ENCODE measurements at places on chromosomes 3 and 15. TPM values are rescaled to one million over a fixed set of nuclear protein-coding genes. Genes with fewer than 3 reads are reported as not detected.

GRCh38 chr15:60830479-60830878 lies 351.5 kb upstream of the ICE2 start:
- H3K4me1 ChIP-seq: no peaks in the 10 kb centered on the region
- H3K4me3 ChIP-seq: no peak overlapping the region
- DNase-seq: no peak

DNA sequence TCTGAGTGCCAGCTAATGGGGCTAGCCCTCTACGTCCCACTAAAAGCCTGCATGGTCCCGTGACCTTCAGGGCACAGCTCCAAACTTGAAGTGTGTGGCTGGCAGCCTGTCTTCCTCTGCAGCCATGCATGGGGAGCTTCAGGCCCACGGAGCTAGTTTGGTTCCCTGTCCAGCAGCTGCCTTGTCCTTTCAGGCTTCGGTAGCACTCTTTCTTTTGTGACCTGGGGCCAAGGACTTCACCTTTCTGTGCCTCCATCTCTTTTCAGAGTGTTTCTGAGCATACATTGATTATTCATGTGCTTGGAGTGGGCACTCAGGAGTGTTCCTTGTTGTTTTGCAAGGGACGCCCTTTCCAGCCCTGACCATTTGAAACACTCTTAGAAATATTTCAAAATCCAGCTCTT lies 155.2 kb downstream of the DNAJB8 start:
- no peak overlapping the region for H3K4me3 ChIP-seq
- H3K27ac ChIP-seq: no peak overlapping the region
- no peaks in the 10 kb centered on the region for H3K27me3 ChIP-seq

DNA sequence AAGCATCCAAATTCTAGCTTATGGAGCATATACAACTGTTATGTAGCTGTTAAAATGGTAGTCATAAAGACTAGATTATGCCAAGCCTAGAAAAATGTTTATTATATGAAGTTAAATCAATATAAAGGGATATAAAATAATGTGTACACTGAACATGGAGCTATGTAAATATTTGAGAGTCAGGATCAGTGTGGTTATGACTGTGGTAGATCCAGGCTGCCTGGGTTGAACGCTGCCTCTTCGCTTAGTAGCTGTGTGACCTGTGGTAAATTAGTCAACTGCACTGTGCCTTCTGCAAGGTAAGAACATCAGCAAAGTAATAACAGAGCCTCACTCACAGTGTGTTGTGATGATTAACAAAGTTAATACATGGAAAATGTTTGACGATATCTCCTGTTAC lies 212.2 kb downstream of the RBMS3 start:
- H3K27ac ChIP-seq: no peak overlapping the region
- no peaks in the 10 kb centered on the region for H3K36me3 ChIP-seq
- H3K4me1 ChIP-seq: no peaks in the 10 kb centered on the region
- no peaks in the 10 kb centered on the region for H3K27me3 ChIP-seq
- no peak for DNase-seq

DNA sequence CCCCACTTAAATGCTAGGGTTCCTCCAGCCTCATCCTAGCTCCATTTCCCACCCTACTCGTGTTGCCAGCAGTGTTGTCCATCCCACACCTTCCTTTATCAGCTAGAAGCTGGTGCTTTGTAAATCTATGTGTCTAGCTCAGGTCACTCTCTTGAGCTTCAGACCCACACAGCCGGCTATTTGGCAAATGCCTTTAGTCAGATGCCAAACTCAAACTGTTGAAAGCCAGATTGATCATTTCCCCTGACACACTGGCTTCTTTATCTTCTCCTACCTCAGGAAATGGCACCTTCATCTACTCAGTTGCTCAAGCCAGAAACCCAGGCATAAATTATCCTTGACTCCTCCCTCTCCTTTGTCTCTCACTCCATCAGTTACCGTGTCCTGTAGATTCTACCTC lies 61.5 kb upstream of the TPM1 start:
- H3K4me1 ChIP-seq: no peaks in the 10 kb centered on the region
- no peak overlapping the region for H3K27ac ChIP-seq
- H3K4me3 ChIP-seq: no peak overlapping the region

- H3K27me3 ChIP-seq: peaks cover 40% of the 10 kb centered on the region
- H3K4me1 ChIP-seq: no peaks in the 10 kb centered on the region
- no peak for DNase-seq
- H3K27ac ChIP-seq: no peak overlapping the region
- H3K4me3 ChIP-seq: no peak overlapping the region
These were observed 120.0 kb upstream of the ST8SIA2 start for GRCh38 chr15:92273723-92274122.

DNA sequence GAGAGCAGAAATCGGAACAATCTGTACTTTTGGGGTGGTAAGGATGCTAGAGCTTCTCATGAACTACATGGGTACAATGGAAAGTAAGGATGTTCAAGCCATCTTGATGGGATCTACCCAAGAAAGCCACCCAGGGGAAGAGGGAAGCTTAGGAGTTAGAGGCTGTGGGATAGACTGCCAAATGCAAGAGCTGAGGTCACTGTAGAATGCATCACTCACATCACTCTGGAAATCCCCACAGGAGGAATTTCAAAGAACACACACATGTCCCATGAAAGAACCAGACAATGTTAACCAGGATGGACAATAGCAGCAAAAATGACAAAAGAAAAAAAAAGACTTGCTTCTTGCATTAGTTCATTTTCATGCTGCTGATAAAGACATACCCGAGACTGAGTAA lies 32.8 kb upstream of the UBE2E2 start:
- no peak overlapping the region for H3K27ac ChIP-seq
- H3K4me1 ChIP-seq: no peaks in the 10 kb centered on the region
- peaks cover 16% of the 10 kb centered on the region for H3K27me3 ChIP-seq
- no peak for DNase-seq
- H3K4me3 ChIP-seq: no peak overlapping the region

GRCh38 chr3:14788644-14789043 lies 30.1 kb upstream of the FGD5 start:
- no peak overlapping the region for H3K27ac ChIP-seq
- DNase-seq: no peak
- H3K27me3 ChIP-seq: no peaks in the 10 kb centered on the region
- H3K4me1 ChIP-seq: peaks cover 8% of the 10 kb centered on the region
- H3K36me3 ChIP-seq: no peaks in the 10 kb centered on the region

- no peak overlapping the region for H3K27ac ChIP-seq
- peaks cover 4% of the 10 kb centered on the region for H3K4me1 ChIP-seq
- H3K27me3 ChIP-seq: no peaks in the 10 kb centered on the region
- DNase-seq: no peak
- no peaks in the 10 kb centered on the region for H3K36me3 ChIP-seq
These were observed 17.8 kb upstream of the MUC13 start for GRCh38 chr3:124952282-124952855.

DNA sequence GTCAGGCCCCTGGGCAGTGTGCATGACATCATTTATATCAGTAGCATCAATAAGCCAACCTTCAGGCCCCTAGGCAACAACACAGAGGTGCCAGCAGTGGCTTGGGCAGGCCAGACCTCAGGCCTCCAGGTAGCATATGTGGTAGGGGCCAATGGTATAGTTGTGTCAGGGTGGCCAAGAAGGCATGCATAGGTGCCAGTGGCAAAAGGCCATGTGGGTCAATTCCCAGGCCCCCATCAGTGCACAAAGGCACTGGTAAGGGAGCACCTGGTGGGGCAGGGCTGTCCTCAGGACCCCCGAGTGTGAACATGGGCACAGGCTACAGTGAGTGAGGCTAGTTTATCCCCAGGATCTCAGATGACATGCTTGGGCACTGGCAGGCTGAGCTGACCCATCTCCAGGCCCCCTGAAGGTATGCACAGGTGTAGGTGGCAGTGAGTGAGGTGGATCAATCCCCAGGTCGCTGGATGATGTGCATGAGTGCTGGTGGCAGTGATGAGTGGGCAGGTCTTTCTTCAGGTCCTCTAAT lies 244.1 kb upstream of the ZNF385D start:
- H3K27ac ChIP-seq: no peak overlapping the region
- H3K36me3 ChIP-seq: no peaks in the 10 kb centered on the region
- no peaks in the 10 kb centered on the region for H3K4me1 ChIP-seq
- no peaks in the 10 kb centered on the region for H3K27me3 ChIP-seq
- H3K4me3 ChIP-seq: no peak overlapping the region

GRCh38 chr15:92629975-92630626 lies 25.5 kb downstream of the FAM174B start:
- no peaks in the 10 kb centered on the region for H3K27me3 ChIP-seq
- H3K36me3 ChIP-seq: no peaks in the 10 kb centered on the region
- H3K4me3 ChIP-seq: no peak overlapping the region
- DNase-seq: no peak

Gene SLC12A1
- total RNA-seq: not detected

Gene SERPINI1
- total RNA-seq: 6.5 TPM

Gene TICRR
- 24.8 TPM for total RNA-seq

Gene ARNT2
- total RNA-seq: 3.0 TPM

Gene ZNF80
- total RNA-seq: 0.12 TPM

Gene MAPKBP1
- total RNA-seq: 21.3 TPM

Gene GOLGA8H
- 0.79 TPM for total RNA-seq

Data from HCT116 (cell line).